Right lung (tissue), 10 donors: ENCODE measurements at places on chromosomes 16 and 17. TPM values are rescaled to one million over a fixed set of nuclear protein-coding genes. Genes with fewer than 3 reads are reported as not detected.
A peak's percentile ranks its signal among the peaks of the same experiment; 100 is the strongest.

DNA sequence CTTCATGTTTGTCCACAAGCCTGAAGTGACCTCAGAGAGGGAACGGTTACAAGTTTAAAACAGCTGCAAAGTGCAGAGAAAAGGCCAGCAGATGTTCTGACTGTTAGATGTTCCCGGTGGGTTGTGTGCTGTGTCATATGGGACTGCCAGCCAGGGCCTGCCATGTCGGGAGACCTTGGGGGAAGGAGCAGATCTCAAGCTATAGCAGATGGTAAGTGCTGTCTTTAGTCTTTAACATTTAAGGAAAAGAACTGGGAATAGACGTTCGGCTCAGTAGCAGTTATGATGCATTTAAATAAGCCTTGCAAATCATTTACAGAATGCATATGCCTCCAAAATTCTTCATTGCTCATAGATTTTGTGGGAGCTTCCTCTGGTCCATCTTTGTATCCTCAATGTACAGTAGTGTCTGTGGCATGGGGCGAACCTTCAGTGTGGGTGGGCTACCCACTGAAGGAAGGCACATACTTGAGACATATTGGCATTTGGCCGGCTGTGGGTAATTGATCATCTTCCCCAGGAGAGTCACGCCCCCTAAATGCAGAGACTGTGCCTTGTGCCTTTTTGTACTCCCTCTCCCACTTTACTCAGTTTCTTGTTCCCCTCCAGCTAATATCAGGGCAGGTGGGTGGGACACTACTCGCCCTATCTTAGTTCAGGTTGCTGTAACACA, 131.9 kb downstream of the NPIPB5 start:
- DNase-seq: no peak

- no peak for DNase-seq
These were observed 246.6 kb upstream of the DYNLRB2 start for GRCh38 chr16:80294172-80294571.

GRCh38 chr16:80337786-80338185, 203.0 kb upstream of the DYNLRB2 start:
- DNase-seq: no peak

DNA sequence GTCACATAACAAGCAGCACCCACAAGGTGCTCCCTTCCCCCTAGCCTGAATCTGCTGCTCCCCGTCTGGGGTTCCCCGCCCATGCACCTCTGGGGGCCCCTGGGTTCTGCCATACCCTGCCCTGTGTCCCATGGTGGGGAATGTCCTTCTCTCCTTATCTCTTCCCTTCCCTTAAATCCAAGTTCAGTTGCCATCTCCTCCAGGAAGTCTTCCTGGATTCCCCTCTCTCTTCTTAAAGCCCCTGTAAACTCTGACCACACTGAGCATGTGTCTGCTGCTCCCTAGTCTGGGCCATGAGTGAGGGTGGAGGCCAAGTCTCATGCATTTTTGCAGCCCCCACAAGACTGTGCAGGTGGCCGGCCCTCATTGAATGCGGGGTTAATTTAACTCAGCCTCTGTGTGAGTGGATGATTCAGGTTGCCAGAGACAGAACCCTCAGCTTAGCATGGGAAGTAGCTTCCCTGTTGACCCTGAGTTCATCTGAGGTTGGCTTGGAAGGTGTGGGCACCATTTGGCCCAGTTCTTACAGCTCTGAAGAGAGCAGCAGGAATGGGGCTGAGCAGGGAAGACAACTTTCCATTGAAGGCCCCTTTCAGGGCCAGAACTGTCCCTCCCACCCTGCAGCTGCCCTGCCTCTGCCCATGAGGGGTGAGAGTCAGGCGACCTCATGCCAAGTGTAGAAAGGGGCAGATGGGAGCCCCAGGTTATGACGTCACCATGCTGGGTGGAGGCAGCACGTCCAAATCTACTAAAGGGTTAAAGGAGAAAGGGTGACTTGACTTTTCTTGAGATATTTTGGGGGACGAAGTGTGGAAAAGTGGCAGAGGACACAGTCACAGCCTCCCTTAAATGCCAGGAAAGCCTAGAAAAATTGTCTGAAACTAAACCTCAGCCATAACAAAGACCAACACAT, at the start of gene STH:
Gene STH, plus strand, starts transcription at position 264 of the 913 bp plus-strand sequence. Its CDS starts 30 bp downstream, at position 294.
- no peak for DNase-seq

GRCh38 chr17:17044846-17045561, 2.7 kb downstream of the MPRIP start:
- DNase-seq: peak; percentile 72

- no peak for DNase-seq
These were observed 9.8 kb downstream of the SLFN5 start for GRCh38 chr17:35252651-35253050.

- no peak for DNase-seq
These were observed 19.6 kb upstream of the N4BP1 start for GRCh38 chr16:48629531-48629930.

DNA sequence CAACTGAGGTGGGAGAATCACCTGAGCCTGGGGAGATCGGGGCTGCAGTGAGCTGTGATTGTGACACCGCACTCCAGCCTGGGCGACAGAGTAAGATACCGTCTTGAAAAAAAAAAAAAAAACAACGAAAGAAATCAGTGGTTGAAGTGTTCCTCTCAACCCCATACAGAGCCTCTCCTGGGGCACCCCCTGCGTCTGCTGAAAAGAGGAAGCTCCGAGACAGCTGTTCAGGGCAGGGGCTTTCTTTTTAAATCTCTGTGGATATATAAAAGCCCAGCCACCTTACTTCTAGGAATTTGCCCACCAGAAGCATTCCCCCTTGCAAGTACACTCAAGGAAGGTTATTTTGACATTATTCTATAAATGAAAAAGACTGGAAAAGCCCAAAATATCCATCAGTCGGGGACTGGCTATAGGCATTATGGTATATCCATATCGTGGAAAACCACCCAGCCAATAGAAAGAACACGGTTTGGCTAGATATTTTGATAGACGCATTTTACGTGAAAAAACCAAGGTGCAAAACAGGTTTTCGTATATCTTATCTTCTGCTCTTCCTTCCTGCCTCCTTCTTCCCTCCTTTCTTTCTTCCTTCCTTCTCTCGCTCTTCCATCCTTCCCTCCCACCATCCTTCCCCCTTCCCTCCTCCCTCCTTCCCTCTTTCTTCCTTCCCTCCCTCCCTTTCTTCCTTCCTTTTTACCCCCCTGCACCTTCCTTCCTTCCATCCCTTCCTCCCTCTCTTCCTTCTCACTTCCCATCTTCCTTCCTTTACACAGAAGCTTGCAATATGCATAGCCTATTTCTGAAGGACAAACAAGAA, 9.2 kb upstream of the CCL22 start:
- no peak for DNase-seq

GRCh38 chr16:66899945-66900710, 18.6 kb downstream of the CDH16 start:
- peak; percentile 84 for DNase-seq

Gene ABI3
- polyA plus RNA-seq: 8.0 TPM

Gene PPM1E
- 0.50 TPM for polyA plus RNA-seq
